ENCODE measurements at places on chromosomes 12 and 14.

DNA sequence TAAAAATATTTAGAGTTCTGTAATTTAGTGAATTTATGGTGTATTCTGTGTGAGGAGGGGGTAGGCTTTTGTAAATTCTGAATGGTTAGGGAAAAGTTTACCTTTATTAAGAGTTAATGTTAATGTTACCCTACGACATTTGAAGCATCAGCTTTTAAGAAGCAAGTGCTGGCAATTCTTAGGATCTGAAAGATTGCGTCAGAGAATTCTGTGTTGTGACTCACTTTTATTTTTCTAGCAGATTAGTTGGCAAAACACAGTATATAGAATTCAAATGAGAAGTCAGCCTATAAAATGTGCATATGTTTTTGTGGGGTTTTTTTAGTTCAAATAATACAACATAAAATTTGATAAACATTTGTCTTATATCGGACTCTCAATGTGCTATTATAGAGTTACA, 97.6 kb downstream of the RAD52 start:
- DNase-seq, result no peak

- no peak for DNase-seq
Measured at GRCh38 chr12:57625261-57626032, 7.6 kb downstream of the B4GALNT1 start.

DNA sequence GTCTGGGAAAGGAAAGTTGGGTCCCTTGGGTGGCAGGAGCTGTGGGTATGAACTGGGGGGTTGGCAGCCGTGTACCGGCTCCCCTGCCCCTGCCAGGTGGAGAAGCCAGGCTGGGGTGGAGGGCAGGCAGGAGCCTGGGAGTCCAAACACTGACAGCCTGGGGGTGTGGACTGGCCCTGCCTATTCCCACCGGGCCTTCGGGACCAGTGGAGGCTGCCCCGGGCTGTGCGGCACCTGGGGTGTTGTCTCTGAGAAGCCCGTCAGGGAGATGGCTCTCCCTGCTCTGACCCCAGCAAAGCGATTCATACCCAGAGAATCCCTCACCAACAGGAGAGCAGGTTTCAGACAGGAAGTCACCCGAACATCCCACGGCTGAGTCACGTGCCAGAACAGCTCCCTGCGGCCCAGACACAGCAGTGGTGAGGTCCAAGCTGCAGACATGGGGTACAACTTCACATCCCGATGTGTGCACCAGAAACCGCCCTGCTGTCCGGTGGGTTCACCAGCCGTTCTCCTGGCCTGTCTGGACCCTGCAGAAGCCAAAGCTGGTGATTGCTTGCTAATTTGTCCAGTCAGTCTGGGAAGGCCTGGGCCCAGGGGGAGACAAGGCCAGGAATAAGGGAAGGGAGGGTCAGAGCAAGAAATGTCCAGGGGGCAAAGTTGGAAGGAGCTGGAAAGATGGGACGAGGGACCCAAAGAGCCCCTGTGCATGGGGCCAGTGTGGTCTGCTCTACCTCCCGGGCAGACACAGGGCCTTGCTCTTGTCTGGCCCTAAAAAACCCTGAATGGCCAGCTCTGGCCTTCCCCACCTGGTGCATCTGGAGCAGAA, 2.1 kb upstream of the GPR132 start:
- DNase-seq, result no peak

- no peak for DNase-seq
Measured at GRCh38 chr12:49917166-49917787, 13.6 kb upstream of the FAIM2 start.

- DNase-seq, result peak; percentile 29
Measured at GRCh38 chr14:52551696-52552062, 626 bp downstream of the TXNDC16 start.

DNA sequence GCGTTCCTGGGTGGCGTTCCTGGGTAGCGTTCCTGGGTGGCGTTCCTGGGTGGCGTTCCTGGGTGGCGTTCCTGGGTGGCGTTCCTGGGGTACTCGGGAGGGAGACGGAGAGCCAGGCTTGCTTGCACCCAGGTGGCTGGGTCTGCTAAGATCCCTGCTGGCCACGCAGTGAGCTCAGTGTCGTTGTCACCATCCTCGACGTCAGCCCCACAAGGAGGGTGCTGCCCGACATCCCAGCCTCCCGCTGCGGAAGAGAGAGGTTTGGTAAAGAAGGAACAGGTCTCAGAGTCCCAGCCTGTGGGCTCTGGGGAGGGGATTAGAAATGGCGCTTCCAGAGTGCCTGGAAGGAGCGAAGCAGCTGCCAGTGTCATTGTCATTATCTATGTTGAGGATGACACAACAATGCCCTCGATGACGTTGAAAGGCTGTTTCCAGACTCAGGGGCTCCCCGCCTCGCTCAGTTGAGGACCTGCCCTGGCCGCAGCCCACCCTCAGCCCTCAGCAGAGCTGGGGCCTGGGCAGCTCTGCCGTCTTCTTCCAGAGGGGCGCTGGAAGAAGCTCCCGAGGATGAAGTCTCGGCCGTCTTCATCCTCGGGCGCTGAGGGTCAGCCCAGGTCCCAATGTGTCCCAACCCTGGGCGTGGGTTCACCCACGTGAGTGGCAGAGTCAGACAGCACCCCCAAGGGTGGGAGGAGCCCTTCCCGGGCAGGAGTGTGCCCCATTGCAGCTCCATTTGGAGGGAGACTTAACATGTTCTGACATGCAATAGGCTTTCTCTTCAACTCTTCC, 328.8 kb downstream of the ADGRD1 start:
- no peak for DNase-seq

GRCh38 chr14:75201087-75201486, 24.7 kb upstream of the TMED10 start:
- no peak for DNase-seq

GRCh38 chr12:130642856-130643255, 73.2 kb downstream of the RIMBP2 start:
- DNase-seq, result no peak

- DNase-seq, result no peak
Measured at GRCh38 chr14:23079716-23080115, 15.2 kb downstream of the ACIN1 start.

DNA sequence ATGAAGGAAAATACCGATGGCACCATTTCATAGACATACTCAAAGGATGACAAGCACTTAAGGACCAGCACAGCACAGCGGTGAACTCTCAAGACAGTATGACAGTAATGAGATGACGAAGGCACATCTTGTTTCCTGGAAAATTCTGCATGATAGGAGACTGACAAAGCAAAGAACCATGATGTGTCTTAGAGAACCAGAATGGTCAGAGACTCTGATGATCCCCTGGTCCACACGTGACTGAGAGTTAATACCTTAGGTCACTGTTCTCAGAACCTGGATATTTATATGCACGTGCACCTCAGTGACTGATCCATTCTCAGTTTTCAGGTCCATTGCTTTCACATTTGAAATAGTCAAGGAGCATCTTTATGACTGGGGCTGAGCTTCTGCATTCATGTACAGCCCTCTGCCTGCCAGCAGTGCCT, 35.3 kb downstream of the PROX2 start:
- DNase-seq, result no peak

DNA sequence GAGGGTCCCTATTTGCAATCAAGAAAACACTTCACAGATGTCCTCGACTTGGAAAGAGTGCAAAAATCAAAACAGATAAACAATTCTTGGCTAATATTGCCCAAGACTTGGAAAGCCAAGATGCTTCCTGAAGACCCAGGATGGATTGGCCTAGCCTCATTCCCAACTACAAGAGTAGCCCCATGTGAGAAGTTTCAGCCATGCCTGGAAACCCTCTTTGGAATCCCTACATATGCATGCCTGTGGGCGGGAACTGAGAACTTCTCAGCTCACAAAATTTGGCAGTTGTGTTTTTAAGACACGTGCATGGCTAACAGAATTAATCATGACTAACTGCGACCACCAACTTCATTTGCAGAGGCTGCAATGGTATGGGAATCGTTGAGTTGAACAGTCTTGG, 283.2 kb upstream of the TBX3 start:
- no peak for DNase-seq

- no peak for DNase-seq
Measured at GRCh38 chr12:90964616-90965015, 9.6 kb upstream of the CCER1 start.

DNA sequence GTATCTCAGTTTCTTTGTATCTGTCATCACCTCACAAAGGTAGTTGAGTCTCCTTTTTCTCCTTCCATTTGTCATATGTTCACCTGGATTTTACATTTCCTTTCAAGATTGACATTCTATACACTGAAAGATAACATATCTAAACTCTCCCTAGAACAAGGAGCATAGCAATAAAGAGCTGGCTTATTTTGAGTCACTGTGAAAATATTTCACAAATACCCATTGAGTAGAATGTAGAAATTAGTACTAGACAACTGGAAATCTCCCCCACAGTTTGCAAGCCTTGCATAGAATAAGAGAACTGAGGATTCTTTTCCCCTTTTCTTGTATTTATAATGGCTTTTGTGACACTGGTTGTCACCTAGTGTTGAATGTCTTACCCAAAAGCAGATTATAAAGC, 111.2 kb downstream of the KICS2 start:
- no peak for DNase-seq

DNA sequence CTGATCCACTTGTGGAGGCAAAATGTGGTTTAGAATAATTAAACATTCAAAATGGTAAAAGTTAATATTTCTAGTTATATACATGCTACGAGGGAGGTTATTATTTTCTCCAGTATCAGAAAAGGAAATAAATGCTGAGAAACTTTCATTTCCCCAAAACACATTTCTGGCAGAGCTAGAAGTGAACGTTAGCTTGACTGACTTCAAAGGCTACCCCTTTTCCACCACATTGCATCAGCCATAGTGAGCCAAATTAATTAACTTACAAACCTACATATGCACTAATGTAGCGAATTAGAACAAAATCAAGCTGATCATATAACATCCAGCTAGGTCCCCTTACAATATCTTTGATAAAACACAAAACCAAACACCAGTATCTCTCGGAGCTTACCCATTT, 49.3 kb upstream of the RERGL start:
- no peak for DNase-seq

- DNase-seq, result no peak
Measured at GRCh38 chr12:100826323-100826722, 31.7 kb downstream of the ANO4 start.

DNA sequence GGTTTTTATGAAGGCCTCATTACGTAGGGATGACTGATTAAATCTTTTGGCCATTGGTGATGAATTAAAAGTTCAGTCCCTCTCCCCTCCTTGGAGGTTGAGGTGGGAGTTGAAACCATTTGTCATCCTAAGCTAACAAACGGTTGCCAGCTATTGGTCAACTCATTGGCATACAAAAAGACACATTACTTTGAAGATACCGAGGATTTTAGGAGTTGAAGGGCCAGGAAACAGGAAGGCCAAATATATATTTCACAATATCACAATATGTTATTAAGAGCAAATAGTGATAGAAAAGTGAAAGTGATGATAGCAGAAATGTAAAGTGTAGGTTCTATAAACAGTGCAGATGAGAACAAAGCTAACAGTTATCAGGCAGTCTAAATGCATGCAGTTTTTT, 24.4 kb downstream of the RCOR1 start:
- no peak for DNase-seq

DNA sequence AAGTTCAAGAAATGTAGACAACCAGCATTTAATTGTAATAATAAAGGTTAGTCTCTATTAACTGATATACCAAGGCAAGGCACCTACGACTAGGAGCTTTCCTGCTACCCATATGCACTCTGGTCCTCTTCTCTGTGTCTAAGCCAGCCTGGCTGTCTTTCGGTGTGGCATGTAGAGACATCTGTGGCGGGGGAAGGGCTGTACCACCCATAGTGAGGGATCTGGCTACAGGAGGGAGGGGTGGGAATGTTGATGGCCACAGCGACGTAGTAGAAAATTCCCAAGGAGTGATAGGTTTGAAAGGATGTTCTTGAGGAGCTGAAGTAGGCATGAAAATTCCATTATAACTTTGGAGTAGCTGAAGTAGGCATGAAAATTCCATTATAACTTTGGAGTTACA, 344.2 kb downstream of the ATP23 start:
- DNase-seq, result no peak

DNA sequence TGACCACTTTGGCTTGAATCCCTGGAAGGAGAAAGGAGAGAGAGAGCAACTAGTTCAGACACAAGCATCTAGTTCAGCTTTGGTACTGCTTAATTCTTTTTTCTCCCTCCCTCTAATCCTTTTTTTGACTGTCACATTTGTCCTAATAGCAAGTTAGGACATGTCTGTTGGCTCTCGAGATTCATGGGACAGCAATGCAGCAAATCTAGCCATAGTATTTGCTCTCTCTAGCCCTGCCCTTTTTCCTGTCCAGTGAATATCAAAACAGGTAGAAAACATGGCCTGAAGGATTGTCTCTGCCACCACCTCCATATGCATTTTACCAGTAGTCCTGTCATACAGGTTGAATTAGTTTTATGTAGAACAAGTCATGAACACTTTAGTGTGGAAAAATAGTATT, 116.4 kb downstream of the PTPRB start:
- no peak for DNase-seq

DNA sequence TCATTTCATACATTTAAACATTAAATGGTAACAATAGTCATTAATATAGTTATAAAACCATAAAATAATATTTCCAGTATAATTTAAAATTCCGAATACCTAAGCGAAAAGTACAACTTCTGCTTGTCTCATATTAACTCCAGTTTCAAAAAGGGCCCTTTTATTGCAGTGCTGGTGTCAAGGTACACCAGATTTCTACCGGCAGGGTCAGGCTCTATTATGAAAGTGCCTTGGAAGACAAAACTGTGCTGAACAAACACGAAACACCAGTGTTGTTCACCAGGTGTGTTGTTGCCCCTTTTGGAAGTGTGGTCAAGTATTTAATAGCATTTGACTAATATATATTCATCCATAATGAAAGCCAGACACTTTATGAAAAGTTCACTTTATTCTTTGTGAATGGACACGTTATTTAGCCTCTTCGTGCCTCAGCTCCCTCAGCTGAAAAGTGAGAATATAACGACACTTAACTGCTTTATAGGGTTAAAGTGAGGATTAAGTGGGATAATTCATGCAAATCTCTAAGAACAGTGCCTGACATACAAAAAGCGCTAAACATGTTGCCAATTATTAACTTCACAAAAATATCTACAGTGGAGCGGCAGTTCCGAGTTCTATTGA, 20.3 kb upstream of the GNS start:
- DNase-seq, result no peak

DNA sequence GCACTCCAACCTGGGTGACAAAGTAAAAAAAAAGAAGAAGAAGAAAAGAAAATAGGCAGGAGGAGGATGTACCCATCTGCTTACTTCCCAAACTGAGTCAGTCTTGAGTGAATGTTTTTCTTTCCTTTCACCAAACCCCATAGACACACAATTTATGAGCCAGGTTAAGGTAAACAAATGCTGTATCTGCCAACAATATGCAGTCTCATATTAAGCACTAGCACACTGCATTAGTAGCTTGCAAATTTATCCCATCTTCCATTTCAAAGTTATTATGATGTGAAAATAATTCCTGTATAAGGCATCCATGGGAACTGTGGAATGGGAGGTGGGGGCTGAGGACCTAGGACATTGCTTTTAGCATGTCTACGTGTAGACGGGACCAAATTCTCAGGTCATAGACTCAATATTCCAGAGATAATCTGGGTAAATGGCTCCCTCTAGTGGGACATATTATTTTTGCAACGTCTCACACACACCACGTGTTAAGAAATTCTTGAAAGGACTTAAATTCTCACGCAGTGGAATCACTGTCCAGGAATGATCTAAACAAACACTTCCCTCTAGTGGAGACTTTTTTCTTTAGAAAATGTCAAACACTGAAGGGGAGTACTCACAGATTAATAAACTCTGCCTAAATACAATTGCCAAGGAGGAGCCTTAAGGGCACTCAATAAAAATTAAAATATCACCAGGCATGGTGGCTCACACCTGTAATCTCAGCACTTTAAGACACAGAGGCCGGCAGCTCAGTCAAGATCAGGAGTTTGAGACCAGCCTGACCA, 17.1 kb upstream of the OR10P1 start:
- DNase-seq, result peak; percentile 58

GRCh38 chr12:111850526-111850925, 8.5 kb downstream of the MAPKAPK5 start:
- no peak for DNase-seq

Data from SHP77 (cell line).